ENCODE measurements at places on chromosomes 16 and 17.

DNA sequence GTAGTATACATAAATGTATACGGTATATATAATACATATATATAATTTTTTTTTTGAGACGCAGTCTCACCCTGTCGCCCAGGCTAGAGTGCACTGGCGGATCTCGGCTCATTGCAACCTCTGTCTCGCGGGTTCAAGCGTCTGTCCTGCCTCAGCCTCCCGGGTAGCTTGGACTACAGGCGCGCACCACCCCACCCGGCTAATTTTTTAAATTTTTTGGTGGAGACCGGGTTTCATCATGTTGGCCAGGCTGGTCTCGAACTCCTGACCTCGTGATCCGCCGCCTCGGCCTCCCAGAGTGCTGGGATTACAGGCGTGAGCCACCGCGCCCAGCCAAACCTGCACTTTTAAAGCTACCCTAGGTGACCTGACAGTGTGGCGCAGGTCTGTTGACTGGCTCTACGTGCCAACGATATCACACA is 745 bp downstream of the PAM16 start:
- no peak for DNase-seq

GRCh38 chr16:83354015-83354414 is 453.8 kb upstream of the HSBP1 start:
- no peak for DNase-seq

GRCh38 chr17:45310380-45311324 is 6.2 kb downstream of the MAP3K14 start:
- DNase-seq = no peak

- no peak for DNase-seq
Measured at GRCh38 chr17:62626719-62627218, 701 bp upstream of the MRC2 start.

DNA sequence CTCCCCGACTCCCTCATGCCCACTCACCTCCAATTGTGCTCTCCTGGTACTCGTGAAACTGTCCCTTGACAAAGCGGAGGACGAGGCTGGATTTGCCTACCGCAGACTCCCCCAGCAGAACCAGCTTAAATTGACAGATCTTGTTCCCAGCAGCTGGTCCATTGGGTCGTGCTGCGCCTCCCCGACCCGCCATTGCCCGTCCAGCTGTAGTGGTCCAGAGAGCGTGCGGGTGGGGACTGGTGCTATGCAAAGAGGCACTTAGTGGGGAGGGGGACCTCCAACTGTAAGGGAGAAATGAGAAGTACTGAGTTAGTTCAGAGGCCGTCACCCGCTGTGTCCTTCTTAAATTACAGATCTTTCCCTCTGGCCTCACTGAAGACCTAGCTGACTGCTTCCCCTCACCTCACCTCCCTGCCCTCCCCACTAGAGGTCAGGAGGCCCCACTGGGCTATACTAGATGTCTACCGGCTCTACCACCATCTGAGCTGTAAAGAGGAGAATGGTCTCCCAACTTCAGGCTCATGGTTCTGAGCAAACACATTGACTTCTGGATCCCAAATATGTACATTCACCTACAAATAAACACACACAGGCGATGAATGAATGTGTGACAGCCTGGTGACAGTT is 7.8 kb downstream of the HSPB9 start:
- DNase-seq = no peak

GRCh38 chr16:60485872-60486489 is 1550.3 kb downstream of the CDH8 start:
- DNase-seq = no peak

DNA sequence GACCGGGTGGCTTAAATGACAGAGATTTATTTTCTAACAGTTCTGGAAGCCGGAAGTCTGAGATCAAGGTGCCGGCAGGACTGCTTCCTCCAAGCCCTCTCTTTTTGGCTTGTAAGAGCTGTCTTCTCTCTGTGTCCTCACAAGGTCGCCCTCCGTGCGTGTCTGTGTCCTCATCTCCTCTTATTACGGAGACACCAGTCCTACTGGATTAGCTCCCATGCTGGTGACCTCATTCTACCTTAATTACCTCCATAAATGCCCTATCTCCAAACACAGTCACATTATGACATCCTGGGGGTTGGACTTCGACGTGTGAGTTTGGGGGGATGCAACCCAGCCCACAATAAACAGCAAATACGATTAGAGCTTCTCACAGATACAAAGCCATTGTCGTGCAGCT is 161.5 kb downstream of the FOXL1 start:
- no peak for DNase-seq

- no peak for DNase-seq
Measured at GRCh38 chr17:8670421-8670820, 39.9 kb upstream of the MYH10 start.

- no peak for DNase-seq
Measured at GRCh38 chr16:12206098-12206748, 229.7 kb downstream of the SNX29 start.

- DNase-seq = no peak
Measured at GRCh38 chr17:54307351-54307750, 484.6 kb downstream of the KIF2B start.

DNA sequence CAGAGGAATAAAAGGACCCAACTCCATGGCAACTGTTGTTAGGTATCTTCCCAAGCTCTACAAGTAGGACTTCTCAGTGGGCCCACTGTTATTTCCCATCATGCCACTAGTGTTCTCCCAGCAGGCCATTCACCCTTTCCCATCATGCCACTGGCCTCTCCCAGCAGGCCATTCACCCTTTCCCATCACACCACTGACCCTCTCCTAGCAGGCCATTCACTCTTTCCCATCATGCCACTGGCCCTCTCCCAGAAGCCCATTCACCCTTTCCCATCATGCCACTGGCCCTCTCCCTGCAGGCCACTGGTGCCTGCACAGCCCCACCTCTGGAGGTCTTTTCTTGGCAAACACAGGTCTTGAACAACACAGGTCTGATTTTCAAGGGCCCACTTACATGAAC is 36.3 kb downstream of the IFT140 start:
- DNase-seq = no peak

DNA sequence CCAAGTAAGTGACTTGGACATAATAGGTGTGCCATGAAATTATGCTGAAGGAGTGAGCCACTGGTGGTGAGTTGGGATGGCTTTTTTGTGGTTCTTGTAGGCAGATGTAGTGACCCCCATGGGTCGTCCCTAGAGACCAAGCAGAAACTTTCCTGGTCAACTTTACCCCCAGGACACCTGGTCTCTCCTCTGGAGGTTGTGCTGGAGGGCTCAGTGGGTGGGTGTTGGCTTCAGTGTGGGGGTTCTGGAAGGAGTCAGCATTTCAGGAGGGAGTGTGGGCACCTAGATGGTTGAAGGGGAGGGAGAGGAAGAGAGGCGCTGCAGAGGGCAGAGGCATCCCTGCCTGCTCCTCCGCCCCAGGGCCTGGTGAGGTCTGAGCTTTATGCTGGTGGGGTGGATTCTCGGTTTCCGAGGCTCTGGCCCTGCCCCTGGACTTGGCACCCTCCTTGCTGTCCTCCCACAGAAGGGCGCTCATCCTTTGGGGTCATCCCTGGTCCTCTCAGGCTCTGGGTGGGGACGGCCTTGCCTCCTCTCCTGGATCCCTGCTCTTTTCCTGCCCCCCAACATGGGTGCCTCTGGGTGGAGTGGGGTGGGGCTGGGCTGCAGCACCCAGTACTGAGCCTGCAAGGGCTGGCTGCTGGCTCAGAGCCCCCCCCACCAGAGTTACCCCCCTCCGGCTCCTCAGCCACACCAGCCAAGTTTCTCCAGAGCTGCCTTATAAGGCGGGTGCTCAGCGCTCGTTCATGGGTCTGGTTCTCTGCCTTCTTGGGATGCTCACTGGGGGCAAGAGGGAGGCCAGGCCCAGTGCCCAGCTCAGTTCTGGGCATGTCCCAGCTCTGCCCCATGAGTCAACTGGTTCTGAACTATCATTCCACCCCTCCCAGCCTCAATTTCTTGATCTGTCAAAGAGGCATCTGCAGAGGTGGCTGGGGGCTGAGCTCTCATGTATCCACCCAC is 266.8 kb downstream of the SEC14L1 start:
- no peak for DNase-seq

DNA sequence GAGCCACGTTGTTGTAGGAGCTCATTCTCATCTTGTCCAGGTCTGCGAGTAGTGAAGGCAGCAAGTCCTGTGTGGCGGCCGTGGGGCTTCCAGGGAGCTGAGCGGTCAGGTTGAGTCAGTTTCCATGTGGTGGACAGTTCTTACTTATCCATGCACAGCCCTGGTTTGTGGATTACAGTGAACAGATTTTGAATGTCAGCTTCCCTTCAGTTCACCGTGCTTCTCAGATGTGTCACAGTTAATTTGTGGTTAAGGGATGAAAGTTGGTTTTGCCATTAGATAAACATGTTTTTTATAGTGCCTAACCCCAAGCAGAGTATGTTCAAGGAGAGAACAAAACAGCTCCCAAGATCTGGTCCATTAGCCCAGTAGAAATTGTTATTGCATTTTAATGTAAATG is 103.1 kb downstream of the RPTOR start:
- DNase-seq = no peak

DNA sequence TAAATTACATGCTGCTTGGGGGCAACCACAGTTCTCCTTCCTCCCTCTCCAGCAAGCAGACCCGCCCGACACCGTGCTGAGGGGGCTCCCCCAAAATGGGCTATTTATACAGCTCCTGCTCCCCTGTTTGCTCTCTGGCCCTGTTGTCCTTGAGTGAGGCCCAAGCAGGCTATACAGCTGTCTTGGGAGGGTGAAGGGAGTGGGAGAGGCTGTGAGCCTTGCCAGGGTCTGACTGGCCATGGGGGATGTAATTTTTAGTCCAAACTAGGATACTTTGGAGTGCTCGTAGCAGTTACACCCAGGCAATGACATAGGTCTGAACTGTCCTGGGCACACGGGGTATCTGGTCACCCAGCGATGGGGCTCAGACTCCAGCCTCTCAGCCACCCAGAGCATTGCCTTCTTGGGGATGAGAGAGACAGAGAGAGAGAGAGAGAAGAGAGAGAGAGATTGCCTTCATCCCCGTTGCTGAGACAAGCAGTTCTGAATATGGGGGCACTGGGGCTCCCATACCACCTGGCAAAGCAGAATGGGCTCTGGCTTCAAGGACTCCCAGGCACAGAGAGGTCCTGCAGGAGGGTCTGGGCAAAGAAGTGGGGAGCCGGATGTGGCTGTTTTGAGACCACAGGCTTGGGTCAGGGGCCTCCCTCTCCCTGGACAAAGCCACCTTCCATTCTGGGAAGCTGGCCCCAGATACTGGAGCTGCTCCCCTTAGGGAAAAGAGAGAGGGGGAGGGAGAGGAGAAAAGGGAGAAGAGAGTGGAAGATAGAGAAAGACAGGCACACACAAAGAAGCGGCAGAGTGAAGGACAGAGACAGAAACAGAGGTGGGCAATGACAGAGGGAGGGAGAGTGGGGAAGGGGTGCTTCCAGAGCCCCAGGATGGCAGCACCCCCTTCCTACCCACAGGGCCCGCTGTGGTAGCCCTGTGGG is 10.7 kb upstream of the TMEM92 start:
- no peak for DNase-seq

DNA sequence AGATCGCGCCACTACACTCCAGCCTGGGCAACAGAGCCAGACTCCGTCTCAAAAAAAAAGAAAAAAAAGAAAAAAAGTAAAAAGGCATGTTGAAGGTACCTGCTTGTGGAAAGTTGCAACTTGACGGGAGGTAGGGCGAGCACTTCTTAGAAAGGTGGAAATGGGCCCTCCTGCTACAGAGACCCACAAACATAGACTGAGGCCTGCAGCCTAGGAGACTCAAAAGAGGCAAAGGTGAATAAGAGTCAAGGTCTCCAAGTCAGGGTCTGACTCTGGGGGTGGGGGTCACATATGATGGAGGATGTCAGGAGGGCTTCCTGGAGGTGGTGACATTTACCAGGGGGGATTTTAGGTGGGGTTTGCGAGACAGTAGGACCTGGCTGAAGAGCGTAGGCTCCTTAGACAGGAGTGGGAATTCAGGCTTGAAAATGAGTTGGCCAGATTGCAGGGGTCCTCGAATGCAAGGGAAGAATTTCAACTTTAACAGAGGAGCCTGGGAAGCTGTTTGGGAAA is 303.0 kb downstream of the SEC14L1 start:
- DNase-seq = no peak

GRCh38 chr16:11743308-11744074 is 834 bp upstream of the TXNDC11 start:
- DNase-seq = peak; percentile 15

- no peak for DNase-seq
Measured at GRCh38 chr16:54519161-54519695, 232.6 kb upstream of the IRX3 start.

GRCh38 chr16:2450535-2450934 is 9.4 kb upstream of the TEDC2 start:
- DNase-seq = no peak

DNA sequence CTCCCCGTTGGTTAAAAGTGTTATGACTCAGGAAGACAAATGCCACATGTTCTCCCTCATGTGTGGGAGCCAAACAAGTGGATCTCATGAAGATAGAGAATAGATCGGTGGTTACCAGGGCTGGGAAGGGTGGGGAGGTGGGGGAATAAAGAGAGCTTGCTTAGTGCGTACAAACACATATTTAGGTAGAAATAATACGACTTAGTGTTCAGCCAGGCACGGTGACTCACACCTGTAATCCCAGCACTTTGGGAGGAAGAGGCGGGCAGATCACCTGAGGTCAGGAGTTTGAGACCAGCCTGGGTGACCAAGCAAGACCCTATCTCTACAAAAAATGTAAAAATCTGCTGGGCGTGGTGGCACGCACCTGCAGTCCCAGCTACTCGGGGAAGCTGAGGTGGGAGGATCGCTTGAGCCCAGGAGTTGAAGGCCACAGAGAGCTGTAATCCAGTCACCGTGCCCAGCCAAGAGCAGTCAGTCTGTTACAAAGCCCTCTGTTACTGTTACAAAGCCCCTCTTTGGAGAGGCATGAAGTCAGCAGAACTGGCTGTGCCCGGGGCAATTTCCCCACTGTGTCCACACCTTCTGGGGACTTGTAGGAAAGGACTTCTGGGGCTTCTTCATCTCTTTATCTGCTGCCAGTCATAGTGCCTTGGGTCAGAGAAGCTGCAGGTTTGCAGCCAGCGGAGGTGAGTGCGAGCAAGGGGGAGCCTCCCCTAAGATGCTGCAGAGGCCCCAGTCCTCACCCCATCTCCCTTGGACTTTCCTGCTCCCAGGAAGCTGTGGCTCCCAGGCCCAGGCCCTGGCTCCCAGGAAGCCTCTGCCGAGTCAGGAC is 4.3 kb upstream of the ALDH3A1 start:
- DNase-seq = no peak

DNA sequence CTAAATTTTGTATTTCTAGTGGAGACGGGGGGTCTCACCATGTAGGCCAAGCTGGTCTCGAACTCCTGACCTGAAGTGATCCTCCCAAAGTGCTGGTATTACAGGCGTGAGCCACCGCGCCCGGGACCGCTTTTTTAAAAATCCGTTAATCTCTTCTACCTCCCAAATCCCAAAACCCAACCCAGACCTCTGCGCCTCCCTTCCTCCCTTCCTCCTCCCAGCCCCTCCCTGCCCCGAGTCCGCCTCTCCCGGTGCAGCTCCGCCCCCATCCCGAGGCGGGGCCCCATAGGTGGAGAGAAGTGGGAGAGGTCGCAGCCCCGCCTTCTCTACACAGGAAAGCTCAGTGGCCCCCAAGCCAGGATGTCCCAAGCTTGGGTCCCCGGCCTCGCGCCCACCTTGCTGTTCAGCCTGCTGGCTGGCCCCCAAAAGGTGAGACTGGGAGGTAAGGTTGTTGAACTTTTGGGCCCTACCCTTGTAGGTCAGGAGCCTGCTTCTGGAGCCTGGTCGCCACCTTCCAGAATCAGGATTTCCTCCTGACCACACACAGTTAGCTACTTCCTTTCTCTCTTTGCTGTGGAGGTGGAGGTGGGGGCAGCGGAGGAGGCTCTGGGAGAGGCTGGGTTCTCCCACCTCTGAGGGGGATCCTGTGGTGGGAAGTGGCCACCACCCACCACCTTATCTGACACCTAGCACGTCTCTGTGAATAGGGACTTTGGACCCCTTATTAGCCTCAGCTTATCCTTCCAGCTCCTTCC is at the start of gene TMEM92:
TMEM92 (plus strand) TSS at position 325 of the 755 bp plus-strand sequence; CDS start at position 361, 36 bp downstream.
- DNase-seq = no peak
